D341Med (cell line): ENCODE measurements at places on chromosomes 6 and 20.

GRCh38 chr6:46509981-46510510 is 18.8 kb upstream of the RCAN2 start:
- DNase-seq, result no peak

DNA sequence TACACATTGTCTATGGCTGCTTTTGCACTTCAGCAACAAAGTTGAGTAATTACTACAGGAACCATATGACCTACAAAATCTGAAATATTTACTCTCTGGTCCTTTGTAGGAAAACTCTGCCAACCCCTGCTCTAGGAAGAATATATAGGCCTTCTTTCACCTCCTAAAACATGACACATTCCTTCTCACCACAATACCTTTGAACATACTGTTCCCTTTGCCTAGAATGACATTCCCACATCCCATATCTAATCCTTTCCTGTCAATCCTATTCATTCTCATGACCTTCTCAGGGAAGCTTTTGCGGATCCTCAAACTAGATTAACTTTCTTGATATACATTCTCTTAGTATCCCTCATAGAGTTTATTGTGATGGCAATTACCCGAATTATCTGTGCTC is 18.0 kb upstream of the NCOA6 start:
- no peak for DNase-seq

DNA sequence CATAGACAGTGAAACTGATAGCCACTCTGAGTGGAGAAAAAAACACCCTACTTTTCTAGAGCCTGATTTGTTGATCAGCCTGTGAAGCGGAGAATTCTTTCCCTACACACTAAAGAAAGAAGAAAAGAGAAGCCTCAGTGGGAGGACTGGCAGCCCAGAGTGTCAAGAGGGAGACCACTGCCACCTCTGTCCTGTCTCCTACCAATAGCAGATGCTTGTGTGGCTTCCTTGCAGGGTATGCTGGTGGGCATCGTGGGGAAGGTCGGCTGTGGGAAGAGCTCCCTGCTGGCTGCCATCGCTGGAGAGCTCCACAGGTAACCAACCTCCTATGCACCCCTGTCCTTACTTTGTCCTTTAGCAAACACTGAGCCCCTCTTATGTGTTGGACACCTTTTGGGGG is 10.4 kb downstream of the ABCC10 start:
- DNase-seq, result no peak

- DNase-seq, result no peak
Measured at GRCh38 chr6:125662296-125662695, 87.1 kb upstream of the HEY2 start.

- no peak for DNase-seq
Measured at GRCh38 chr20:90651-91050, 3.2 kb downstream of the DEFB125 start.

GRCh38 chr20:19354950-19355349 is 142.5 kb downstream of the SLC24A3 start:
- no peak for DNase-seq

DNA sequence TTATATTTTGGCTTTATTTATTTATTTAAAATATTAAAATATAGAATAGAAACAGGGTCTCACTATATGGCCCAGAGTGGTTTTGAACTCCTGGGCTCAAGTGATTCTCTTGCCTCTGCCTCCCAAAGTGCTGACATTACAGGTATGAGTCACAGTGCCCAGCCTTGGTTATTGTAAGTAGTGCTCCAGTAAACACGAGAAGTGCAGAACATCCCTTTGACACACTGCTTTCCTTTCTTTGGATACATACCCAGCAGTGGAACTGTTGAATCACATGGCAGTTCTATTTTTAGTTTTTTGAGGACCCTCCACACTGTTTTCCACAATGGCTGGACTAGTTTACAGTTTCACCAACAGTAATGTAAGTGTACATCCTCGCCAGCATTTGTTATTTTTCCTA is 203.9 kb downstream of the PHF3 start:
- no peak for DNase-seq
